ENCODE measurements at places on chromosomes 2 and 18.

- peak; percentile 36 for DNase-seq
These were observed 1.5 kb downstream of the TTC32 start for GRCh38 chr2:19899985-19900930.

DNA sequence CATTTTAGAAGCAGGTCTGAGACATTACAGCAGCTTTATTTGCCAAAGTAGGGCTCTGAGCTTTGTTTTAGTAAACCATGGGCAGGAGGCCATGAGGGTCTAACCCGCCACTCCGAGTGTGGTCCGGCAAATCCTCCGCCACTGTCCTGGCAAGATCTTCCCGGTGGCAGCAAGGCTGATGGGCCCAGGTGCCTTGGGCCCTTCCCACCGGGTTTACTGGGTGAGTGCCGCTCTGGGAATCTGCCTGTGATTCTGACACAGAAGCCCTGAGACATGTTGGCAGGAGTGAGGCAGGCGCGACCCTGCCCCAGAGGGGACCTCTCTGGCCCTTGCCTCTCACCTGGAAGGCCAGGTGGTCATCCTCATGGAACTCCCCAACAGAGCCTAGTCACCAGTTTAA lies 29.9 kb downstream of the MTERF4 start:
- no peak for DNase-seq

- no peak for DNase-seq
These were observed 1.7 kb upstream of the DPP4 start for GRCh38 chr2:162075689-162076132.

- no peak for DNase-seq
These were observed 85.2 kb upstream of the POU3F3 start for GRCh38 chr2:104768694-104769093.

DNA sequence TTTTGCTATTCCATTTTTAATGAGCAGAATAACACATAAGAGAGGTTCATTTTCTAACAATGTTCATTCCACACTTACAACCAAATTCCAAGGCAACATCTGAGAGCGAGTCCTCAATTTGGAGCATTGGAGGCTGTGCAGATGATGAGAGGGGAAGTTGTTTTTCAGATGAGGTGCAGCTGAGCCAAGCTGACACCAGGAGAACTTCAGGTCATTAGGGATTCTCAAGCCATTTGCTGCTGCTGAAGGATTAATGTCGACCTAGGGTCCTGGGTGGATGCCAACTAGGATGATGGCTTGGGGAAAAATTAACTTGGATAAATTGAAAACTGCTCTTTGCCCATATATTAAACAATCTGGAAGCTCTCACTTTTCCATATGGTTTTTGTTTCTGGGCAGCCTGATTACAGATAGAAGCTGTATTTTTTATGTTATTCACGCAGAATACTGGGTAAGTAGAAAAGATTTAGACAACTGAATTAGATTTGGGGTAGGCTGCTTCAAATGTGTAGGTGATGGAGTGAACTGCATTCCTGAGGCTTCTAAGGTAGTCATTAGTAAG lies 206.4 kb upstream of the SLC39A10 start:
- no peak for DNase-seq

- no peak for DNase-seq
These were observed 118.4 kb downstream of the INO80D start for GRCh38 chr2:205967391-205968075.

- no peak for DNase-seq
These were observed 37.9 kb downstream of the MRPL35 start for GRCh38 chr2:86237172-86237571.

- no peak for DNase-seq
These were observed 135.4 kb upstream of the TTC39C start for GRCh38 chr18:23879126-23879525.

GRCh38 chr2:240879105-240879504 lies 10.5 kb downstream of the AGXT start:
- DNase-seq, result no peak

- no peak for DNase-seq
These were observed 129.6 kb upstream of the DNAJC10 start for GRCh38 chr2:182586426-182586825.

DNA sequence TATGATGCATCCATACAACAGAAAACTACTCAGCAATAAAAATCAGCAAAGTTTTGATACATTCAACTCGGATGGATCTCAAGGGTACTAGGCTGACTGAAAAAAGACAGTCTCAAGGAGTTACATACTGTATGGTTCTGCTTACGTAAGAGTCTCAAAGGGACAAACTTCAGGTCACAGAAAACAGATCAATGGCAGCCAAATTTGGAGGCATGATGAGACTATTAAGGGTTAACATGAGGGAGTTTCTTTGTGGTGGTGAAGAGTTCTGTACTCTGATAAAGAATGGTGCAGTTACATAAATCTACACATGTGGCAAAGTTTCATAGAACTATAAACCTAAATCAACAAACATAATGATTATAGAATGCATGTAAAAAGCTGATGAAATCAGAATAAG lies 81.4 kb downstream of the COBLL1 start:
- no peak for DNase-seq

- DNase-seq, result peak; percentile 53
These were observed 2.8 kb downstream of the CNDP2 start for GRCh38 chr18:74498712-74499627.

GRCh38 chr2:223007531-223007930 lies 44.5 kb upstream of the KCNE4 start:
- DNase-seq, result no peak
